ENCODE measurements at places on chromosomes 3 and 15.

- DNase-seq, result no peak
Observed at GRCh38 chr3:154129625-154130024, 8.4 kb downstream of the ARHGEF26 start.

DNA sequence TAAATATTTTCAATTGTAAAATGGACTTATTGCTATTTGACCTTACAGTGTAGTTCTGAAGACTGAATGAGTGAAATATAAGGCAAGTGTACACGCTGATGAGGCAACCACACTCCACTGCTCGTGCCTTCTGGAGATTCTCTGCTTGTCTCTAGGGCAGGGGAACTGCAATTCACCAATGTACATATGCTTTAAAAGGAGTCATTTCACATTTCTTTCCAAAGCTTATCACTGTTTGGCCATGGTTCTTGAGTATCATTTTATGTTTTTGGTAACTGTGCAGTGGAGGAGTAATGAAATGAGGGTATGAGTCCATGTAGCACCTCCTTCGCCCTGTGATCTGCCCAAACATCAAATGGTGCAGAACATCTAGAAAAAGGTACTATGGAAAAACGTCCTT, 43.7 kb downstream of the CCR4 start:
- no peak for DNase-seq

- DNase-seq, result no peak
Observed at GRCh38 chr3:107365051-107365450, 12.2 kb upstream of the CCDC54 start.

- no peak for DNase-seq
Observed at GRCh38 chr15:48062148-48062872, 58.5 kb upstream of the SLC24A5 start.

DNA sequence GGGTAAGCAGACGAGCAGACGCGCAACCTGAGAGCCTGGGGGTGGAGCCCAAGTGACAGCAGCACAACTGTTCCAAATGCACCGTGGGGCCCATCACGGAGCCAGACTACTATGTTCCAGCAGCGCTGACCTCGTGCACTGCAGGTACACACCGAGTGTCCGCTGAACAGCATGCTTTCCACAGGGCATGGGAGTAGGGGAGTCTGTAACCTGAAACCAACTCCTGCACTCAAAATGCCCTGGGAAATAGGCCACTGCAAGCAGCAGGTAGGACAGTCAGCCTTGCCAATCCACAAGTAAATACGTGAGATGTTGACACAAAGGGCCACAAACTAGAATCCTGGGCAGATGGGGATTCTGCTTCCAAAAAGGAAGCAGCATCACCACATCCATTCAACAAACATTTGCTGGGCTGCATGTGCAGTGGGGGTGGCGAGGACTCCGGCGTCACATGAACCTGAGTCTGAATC, 73.9 kb downstream of the TBC1D2B start:
- DNase-seq, result no peak

GRCh38 chr15:66701422-66702034, 508 bp upstream of the SMAD6 start:
- DNase-seq, result no peak

- no peak for DNase-seq
Observed at GRCh38 chr3:112459750-112460149, 39.5 kb downstream of the BTLA start.

- DNase-seq, result no peak
Observed at GRCh38 chr3:9399746-9400145, 2.3 kb downstream of the SETD5 start.

- no peak for DNase-seq
Observed at GRCh38 chr3:27559381-27559780, 75.2 kb upstream of the SLC4A7 start.

- DNase-seq, result no peak
Observed at GRCh38 chr3:15716178-15716577, 81.6 kb downstream of the ANKRD28 start.

DNA sequence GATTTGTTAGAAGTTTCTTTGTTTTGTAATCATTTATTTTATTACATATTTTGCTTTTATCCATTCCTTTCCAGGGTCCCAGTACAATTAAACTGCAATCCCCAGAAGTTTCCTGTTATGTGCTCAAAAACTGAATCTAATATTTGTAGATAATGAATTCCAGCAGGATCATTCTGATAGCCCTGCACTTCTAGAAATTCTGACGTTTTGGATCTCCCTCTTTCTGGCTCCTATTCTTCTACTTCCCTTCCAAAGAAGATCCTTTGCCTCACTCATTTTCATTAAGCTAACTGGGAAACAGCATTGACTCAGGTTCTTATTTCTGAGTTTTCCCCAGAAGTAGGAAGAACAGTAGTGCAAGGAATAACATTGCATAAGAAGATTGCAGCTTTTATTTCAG, 9.9 kb downstream of the P3H2 start:
- DNase-seq, result no peak

- no peak for DNase-seq
Observed at GRCh38 chr3:87461036-87461435, 184.7 kb upstream of the POU1F1 start.

GRCh38 chr3:10666621-10667020, 149.4 kb upstream of the SLC6A11 start:
- no peak for DNase-seq

DNA sequence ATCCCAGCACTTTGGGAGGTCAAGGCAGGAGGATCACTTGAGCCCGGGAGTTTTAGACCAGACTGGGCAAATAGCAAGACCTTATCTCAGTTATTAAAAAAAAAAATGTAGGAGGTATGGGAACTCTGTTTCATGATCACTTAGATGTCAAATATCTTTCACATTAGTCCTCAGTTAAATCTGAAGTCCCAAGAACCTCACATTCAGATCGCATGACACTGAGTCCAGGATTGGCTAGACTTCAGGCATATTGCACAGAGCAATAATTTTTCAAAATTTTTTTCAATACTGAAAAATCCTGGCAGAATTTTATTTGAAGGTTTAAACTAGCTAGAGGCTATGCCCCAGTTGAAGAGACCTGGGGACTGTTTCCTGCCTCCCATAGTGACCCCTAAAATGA, 56.3 kb upstream of the ZNF148 start:
- DNase-seq, result no peak

- no peak for DNase-seq
Observed at GRCh38 chr3:112980080-112980479, 5.2 kb upstream of the CD200R1 start.

DNA sequence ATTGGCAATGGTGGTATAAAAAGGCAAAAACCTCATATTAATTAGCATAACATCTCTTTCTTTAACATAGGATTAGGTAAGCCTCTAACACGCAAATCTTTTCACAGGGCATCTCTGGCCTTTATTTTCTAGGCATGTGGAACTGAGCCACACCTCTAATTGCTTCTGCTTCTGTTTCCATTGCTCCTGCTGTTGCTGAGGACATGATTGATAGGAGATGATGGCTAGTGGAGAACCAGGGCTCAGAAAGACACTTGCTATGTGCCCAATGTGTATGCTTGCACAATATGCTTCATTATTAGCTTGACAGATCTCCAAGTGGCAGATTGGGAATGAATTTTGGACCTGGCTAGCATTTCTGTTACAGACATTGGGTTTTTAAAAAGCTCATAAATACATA, 114.5 kb downstream of the EPHA3 start:
- DNase-seq, result no peak

DNA sequence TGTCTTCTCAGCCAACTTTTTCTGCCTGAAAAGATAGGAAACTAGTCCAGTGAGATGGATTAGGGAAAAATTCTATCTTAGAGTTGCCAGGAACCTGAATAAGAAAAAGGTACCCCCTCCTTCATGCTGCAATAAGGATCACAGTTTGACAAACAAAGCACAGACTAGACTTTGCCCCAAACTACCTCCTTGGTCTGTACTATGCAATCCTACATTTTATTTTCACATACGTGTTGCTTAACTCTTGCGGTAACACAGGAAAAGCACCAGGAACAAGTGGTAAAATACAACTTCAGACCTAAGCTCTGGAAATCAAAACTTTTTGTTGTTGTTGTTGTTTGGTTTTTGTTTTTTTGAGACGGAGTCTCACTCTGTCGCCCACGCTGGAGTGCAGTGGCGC, 11.3 kb upstream of the IL12A start:
- DNase-seq, result no peak

DNA sequence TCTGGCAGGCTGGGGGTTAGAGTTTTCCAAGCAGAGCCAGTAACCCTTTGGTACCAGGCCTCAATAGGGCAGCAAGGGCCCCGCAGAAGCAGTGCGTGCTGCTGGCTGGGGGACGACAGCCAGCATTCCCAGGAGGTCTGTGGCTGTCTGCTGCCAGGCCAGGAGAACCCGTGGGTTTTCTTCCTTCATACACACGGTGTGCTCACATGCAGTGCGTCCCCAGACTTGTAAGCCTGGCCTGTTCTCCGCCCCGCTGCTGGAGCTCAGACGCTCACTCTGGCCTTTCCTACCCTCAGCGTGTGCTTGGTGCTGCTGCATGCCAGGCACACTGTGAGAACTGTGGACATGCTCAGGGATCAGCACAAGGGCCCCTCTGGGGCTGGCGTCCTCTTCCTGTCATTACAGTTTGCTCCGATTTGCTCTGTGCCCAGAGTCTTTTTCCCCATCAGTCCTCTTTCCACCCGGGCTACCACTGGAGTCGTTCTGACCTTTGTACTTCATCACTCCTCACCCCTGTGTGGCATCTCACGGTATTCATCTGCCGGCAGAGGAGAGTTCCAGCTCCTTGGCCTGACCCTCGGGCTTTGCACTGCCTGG, 149.5 kb downstream of the DNAJB8 start:
- no peak for DNase-seq

DNA sequence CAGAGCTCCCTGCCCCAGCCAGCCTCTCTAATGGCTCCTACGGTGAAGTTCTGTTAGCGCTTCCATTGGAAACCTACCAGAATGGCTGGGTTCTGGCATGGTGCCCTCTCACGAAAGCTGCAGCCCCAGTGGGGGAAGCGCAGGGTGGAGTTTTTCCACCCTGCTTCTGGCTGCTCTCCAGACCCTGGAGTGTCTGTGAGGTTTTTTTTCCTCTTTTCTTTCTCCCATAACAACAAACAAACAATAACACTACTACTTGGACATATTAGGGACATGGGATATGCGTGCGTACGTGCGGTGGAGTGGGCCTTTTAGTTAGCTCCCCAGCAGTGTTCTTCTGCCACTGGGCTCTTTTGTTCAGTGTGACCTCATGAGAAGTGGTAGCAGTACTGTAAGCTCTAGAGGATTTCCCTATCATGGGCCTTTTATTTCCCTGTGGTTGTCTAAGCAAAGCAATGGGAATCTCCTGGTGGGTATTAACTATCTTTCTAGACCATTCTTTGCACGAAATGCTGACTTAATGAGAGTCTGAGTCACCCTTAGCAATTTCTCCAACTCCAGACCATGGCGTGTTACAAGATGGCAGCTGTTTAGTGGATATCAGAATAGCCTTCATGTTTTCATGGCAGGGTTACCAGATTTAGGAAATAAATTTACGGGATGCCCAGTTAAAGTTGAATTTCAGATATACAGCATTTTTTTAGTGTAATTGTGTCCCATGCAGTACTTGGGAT, 161.9 kb downstream of the FNDC3B start:
- no peak for DNase-seq
